Naive thymus-derived CD4-positive, alpha-beta T cell (primary cell): ENCODE measurements at places on chromosomes 13 and 19. TPM values are rescaled to one million over a fixed set of nuclear protein-coding genes. Genes with fewer than 3 reads are reported as not detected.

DNA sequence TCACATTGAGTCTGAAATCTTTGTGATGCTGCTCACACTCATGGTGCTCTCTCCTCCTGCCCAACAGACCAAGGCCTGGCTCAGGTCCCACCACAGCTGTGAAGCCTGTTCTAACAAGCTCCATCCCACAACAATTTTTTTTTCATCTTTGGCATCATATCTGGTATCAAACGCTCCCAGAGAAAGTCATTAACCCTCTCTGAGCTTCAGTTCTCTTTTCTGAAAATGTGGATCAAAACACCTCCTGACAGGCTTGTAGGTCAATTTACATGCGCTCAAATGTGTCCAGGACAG, 224.4 kb downstream of the LACC1 start:
- DNase-seq = no peak

LSM4 gene
- 123 TPM for polyA plus RNA-seq

GPATCH1 gene
- 4.6 TPM for polyA plus RNA-seq

TLE6 gene
- not detected for polyA plus RNA-seq
